ENCODE measurements at places on chromosomes 12 and 14. TPM values are rescaled to one million over a fixed set of nuclear protein-coding genes. Genes with fewer than 3 reads are reported as not detected.

Gene FAM181A
- not detected for total RNA-seq

Gene TSHR
- total RNA-seq: not detected

Gene RASSF9
- total RNA-seq: 0.92 TPM

Gene GLS2
- 0.26 TPM for total RNA-seq

- no peak for DNase-seq
These were observed 434.6 kb upstream of the RGS6 start for GRCh38 chr14:71497645-71498086.

GRCh38 chr14:25259470-25259869, 209.5 kb upstream of the STXBP6 start:
- DNase-seq: no peak

DNA sequence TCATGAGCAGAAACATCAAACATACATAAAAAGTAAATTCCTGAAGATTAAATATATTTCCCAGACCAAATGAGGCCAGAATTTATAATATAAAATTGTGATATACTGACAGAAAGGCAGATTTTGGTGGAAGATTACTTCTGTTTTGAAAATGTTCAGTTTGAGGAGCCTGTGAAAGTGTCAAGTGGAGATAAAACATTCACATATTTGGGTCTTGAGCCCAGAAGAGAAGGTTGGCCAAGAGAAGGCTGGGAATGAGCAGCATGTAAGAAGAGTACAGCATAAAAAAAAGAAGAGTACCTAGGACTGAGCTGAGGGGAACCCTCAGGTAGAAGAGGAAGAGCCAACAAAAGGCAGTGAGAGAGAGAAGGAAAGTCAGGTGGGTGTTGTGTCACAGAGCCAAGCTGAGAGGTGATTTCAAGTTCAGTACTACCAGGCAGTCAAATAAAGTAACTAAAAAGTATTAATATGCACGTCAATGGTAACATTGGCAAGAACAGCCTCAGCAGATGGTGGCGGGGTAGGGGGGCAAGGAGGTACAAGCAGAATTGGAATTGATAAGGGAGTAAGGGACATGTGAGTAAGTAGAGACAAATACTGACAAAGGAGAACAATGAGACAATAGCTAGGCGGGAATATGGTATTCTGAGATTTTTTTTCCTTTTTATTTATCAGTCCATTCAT, 120.7 kb upstream of the TTC7B start:
- DNase-seq: no peak
